ENCODE measurements at places on chromosomes 16 and 17.

- no peak for DNase-seq
These were observed 4.0 kb upstream of the HSD11B2 start for GRCh38 chr16:67426950-67427349.

DNA sequence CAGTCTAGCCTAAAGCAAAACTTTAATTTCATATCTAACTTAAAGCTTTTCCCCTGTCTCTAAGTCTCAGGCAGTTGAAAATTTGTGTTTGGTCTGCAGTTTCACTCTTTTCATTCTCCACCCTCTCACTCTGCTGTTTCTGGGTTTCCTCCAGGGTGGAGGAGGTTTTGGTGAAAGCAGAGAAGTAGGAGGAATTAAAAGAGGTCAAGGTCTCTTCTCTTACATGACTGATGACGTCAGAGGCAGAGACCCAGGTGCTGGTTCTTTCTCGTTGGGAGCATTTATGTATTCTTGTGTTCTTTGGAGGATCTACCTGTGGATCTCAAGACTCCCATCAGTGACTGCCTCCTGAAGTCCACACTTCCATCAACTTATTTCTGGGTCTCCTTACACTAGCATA lies 2.4 kb upstream of the PSMD11 start:
- no peak for DNase-seq

DNA sequence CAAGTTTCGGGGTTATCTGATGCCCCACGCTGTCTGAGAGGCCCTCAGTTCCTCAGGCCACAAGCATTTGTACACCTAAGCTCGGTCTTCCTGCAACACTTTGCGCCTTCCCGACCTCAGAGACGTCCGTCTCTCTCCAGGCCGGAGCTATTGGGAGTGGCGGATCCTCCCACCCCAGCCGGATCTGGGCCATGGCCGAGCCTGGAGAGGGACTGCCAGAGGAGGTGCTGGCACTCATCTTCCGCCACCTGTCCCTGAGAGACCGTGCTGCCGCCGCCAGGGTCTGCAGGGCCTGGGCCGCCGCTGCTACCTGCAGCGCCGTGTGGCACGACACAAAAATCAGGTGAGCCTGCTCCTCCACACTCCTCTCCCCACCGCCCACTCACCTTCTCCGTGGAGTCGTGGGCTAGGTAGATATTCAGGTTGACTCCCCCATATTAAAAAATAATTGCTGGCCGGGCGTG lies 1.9 kb downstream of the FBXL8 start:
- no peak for DNase-seq

DNA sequence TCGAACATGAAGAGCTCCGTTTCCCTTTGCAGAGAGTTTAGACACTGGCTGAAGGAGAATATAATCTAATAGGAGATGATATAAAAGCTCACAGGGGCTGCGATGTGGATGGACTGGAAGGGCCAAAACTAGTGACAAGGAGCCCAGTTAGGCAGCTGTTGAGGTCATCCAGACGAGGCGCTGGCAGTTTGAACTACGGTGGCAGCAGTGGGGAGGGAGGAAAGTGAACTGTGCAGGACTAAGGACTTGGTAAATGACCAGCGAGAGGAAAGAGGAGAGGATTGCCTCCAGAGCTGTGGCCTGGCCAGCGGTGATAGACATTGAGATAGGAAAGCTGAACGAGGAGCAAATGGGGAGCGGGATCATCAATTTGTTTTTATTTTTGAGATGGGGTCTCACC lies 14.6 kb upstream of the YWHAE start:
- DNase-seq, result no peak

DNA sequence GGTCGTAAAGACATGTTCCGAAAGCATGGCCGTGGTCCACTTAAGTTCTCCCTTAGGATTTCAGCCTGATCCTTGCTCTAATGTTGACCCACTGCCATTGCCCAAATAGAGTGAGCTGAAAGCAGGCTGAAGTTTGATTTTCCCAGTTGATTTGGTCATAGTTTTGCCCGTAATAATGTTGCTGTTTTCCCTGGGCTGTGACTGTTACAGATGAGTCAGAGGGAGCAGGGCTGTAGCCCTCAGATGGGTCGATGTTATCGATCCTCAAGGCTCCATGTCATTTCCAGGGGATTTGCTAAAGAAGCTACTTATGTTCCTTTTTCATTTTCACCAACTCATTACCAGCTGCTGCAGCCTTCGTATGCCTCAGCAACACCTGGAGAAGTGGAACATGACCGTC lies 169.0 kb upstream of the ZFHX3 start:
- no peak for DNase-seq

DNA sequence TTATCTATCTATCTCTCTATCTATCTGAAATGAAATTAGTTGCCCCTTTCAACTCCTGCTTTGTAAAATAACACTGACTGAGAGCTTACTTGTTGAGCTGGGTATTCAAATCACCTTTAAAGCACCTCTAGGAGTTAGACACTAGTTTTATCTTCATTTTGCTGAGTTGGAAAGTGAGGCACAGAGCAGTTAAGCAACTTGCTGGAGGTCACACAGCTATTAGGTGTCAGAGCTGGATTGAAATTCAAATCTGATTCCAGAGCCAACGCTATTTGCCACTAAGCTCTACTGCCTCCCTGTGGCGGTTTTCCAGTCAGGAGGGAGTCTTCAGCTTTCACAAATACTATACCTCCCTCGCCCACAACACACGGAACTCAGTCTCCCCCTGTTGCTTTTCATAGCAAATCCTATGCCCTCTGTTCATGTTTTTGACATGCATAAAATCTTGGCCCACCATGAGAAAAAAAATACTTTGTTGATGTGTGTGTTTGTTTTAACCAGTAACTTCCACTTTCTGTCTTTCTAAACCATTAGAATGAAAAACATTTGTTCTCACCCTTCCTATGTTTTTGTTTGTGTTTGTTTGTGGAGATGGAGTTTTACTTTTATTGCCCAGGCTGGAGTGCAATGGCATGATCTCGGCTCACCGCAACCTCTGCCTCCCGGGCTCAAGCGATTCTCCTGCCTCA lies 74.8 kb upstream of the SMURF2 start:
- DNase-seq, result peak; percentile 50

DNA sequence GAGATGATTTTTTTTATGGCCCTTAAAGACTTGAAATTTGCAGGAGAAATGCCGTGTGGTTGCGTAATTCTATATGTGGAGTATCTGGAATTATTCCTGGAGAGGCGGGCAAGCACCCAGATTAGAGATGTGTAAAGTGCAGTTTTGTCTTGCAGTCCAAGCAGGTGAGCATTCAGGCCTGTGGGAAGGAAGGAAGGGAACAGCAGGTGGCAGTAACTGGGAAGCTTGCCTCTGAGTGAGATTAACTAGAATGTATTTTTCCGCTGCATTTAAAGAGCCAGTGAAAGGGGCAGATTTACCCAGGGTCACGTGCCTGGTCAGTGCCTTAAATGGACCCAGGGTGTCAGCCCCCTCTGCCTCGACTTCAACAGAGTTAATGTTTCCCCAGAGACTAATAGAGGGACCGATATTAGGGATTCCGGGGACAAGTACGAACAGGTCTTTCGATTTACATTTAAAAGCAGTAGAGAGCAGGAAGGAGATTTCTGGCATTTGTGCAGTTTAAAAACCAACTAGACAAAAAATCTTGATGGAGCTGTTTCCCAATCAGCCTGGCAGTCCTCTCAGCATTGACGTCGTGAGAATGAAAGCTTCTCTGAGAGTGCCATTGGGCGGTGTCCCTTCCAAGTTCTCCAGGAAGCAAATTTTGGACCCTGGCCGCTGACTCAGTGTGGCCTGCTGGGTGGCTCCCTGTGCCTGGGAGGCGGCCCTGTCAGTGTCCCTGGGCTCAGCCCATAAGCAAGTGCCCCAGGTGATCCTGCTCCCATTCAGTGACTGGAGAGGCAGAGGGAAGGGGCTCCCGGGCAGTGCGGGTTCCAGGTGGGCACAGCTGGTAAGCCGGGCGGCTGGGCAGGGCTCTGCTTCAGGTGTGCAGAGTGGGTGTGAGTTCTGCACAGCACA lies 38.2 kb downstream of the KSR1 start:
- DNase-seq, result no peak

DNA sequence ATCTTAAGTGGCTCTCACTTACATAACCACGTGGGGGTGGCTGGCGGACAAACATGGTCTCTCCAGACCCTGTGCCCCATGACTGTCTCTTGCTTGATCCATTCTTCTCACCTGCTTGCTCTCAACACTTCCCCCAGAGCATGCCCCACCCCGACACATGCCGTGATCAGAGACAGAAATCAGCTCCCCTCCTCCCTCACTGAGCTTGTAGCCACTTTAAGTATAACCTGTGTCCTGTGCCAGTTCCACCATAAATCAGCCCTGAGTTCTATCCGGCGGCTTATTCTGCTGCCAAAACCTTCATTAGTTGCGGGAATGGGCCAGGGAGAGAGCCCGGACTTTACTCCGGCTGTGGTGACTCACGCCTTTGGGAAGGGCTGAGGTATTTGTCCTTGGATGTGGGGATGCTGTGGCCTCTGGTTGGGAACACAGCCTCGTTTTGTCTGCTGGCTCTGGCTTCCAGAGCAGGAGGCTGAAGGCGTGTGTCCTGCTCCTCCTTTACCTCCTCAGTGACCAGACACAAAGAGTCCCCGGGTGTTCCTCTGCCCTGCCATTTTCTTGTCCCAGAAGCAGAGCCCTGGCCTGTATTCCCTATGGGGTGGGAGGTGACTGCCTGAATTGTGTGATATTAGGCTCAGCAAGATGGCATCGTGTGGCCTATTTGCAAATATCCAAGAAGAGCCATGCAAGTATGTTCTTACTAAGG lies 21.1 kb downstream of the ANKRD40 start:
- no peak for DNase-seq

DNA sequence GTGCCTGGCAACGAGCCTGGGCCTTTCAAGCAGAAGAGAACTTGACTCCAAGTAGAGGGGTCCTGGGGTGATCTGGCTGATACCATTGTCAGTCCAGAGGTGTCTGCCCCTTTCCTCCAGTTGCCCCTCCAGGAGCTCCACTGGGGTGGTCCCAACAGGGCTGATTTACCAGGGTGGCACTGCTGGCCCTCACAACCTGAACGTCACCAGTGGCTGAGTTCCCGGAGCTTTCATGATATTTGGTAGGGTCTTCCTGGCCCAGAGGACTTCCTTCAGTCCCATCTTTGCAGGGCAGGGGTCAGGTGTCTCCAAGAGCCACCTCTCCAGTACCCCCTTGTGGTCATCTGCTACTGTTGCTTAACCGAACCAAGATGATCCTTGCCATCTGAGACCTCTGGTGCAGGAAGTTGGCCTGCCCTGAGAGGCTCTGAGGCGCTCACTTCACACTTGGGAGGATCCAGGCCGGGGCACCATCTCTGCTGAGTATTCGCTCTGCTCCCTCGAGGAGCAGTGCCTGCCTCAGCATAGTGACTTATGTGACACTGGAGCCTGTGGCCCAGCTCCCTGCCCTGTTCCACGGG lies 3.5 kb downstream of the LIMD2 start:
- no peak for DNase-seq

DNA sequence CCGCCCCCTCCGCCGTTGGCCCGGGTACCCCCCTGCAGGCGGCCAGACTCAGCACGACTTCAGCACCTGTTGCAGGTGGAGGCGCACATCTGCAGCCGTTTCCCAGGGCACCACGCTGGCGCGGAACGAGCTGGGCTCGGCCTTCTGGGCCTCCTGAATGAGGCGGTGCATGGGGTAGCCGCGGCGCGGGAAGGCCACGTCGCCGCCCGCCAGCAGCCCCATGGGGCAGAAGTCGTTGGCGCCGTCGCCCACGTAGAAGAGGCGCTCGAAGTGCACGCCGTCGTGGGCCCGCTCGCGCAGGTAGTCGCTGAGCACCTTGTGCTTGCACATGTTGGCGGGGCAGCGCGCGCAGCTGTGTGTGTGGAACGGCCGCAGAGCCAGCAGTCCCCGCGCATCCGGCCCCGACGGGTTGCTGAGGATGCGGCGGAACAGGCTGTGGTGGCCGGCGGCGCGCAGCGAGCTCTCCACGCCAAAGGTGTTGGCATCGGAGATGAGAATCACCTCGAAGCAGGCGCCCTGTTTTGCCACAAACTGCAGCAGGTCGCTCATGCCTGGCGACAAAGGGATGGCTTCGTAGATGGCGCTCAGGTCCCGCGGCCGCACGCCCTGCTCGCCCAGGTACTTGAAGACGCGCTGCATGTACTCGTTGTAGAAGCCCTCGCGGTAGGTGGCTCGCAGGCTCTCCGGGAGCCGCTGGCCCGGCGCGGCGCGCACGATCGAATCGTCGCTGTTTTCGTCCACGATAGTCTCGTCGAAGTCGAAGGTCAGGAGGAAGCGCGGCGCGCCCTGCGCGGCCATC lies 6.2 kb downstream of the PHOSPHO1 start:
- peak; percentile 53 for DNase-seq

DNA sequence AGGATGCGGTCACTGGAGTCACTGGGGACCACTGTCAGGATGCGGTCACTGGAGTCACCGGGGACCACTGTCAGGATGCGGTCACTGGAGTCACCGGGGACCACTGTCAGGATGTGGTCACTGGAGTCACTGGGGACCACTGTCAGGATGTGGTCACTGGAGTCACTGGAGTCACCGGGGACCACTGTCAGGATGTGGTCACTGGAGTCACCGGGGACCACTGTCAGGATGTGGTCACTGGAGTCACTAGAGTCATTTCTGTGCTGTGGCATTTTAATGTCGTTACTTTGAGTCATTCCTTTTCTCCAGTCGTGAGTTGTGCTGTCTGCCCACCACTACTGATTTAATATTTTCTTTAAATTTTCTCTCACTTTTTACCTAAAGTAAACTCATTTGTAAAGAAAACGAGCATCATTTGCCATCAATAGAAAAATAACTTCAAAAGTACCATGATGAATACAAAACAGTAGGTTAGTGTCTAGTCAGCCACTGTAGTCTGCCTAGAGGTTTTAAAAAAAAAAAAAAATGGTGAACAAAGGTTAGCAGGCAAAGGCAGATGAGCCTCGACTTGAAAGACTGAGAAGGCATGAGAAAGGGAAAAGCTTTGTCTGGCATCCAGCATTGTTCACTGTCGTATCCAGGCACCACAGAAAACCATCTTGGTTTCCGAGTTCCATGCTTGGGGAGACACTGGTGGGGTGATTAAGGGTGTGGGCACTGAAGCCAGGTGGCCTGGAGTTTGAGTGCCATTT lies 346.6 kb downstream of the SNX29 start:
- DNase-seq, result no peak

GRCh38 chr17:3803308-3803640 lies 2.3 kb upstream of the ITGAE start:
- no peak for DNase-seq

DNA sequence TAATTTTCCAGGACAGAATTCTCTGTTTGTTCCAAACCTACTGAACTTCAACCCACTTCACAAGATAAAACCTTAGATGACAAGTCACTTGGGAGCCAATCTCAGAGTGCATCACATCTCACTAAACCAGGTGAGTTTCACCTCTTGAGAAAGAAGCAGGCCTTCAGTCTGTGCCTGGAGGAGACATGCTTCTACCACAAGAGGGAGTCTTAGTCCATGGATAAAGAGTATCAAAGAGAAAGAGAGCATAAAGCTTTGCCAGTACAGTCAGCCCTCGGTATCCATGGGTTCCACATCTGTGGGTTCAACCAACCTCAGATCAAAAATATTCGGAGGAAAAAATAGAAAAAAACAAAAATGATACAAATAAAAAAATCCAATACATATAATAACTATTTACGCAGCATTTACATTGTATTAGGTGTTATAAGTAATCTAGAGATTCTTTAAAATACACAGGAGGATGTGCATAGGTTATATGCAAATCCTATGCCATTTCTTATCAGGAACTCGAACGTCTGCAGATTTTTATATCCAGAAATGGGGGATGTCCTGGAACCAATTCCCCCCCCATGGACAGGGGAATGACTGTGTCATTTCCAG lies 37.7 kb downstream of the DUSP14 start:
- no peak for DNase-seq

Data from activated CD8-positive, alpha-beta memory T cell treated with anti-CD3 and anti-CD28 coated beads, Interleukin-2, amount 50 U/mL, for 4 hours (primary cell).